H7 (cell line): ENCODE measurements at places on chromosomes 16 and 17.

GRCh38 chr16:62831235-62831850, 795.1 kb upstream of the CDH8 start:
- DNase-seq: no peak

GRCh38 chr17:73419881-73420280, 108.1 kb upstream of the CDC42EP4 start:
- no peak for DNase-seq

DNA sequence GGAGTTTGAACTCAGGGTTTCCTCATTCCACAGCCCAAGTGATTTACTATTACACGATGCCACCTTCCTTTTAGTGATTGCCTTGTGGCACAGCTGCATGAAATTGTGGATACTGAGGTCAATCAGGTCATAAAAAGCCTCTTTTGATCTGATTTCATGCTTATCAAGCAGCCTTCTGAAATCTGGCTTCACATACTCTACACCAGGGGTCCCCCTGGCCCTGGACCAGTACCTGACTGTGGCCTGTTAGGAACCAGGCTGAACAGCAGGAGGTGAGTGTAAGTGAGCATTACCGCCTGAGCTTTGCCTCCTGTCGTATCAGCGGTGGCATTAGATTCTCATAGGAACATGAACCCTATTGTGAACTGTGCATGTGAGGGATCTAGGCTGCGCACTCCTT, 13.8 kb downstream of the SLFN5 start:
- peak; percentile 19 for DNase-seq

- no peak for DNase-seq
These were observed 563.7 kb upstream of the HSBP1 start for GRCh38 chr16:83244057-83244456.

- DNase-seq: no peak
These were observed 15.4 kb downstream of the HS3ST3B1 start for GRCh38 chr17:14316126-14316832.

GRCh38 chr16:53920988-53921387, 217.0 kb downstream of the FTO start:
- DNase-seq: no peak

DNA sequence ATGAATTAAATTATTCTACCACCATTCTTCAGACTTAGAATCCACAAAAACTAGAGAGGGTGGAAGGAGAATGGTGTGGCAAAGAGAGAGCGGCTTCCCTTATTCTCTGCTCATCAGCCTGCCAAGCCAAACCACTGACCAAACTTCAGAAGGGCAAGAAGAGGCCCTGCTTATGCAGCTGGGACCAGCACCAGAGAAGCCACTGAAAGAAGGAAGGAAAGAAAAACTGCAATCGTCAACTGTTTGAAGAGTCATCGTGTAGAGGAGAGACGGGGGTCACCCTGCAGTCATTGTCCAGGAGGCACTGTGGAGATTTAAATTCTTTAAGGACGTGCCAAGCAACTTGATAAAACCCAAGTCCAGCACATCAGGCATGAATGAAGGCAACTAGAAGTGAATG, 15.6 kb downstream of the PMP22 start:
- DNase-seq: no peak

DNA sequence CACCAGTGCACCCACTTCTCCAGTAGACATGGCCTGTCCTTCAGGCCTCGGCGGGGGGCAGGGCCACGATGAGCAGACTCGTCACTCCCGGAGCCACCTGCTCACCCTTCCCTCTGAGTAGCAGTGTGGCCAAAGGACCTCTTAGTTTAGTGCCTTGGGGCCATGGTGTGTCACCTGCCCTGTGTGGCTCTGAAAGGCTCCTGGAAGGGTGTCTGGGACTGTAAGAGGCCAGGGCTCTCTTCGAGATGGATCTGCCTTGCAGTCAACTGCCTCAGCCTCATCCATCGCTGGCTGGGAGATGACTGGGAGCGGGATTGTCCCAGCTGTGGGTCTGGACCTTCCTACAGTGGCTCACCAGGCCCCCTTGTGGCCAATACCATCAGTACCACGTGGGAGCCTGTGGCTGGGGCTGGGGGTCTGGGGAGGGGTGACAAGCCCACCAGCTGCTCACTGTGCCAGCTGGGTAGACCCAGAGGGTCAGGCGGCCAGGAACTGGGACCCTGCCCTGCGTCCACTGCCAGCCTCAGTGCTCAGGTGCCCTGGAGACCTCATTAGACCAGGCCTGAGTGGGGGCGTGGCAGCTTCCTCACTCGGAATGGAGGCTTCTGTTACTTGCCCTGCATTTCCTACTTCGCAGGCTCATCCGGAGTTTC, 133.4 kb downstream of the OR1D5 start:
- DNase-seq: peak; percentile 95

DNA sequence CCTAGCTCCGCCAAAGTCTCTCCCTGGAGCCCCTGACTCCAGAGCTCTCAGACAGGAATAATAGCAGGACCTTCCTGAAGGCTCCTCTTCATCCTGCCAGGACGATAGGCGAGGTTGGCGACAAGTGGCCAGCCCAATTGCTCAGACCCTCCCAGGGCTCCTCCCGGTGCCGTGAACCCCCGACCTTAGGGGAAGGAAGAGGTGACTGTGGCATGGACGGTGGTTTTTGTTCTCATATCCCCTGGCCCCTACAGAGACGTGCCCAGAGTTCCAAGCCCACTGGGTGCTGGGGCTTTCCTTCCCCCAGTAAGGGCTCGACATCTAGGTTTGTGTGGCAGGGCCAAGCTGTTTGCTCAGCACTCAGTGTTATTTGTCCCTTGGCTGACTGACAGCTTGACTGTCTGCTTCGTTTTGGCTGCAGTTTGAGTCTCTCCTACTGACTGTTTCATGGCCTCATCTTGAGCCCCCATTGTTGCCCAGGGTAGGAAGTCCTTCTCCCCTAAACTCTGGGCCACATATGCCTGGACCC, 4.6 kb upstream of the ADCY7 start:
- DNase-seq: no peak

DNA sequence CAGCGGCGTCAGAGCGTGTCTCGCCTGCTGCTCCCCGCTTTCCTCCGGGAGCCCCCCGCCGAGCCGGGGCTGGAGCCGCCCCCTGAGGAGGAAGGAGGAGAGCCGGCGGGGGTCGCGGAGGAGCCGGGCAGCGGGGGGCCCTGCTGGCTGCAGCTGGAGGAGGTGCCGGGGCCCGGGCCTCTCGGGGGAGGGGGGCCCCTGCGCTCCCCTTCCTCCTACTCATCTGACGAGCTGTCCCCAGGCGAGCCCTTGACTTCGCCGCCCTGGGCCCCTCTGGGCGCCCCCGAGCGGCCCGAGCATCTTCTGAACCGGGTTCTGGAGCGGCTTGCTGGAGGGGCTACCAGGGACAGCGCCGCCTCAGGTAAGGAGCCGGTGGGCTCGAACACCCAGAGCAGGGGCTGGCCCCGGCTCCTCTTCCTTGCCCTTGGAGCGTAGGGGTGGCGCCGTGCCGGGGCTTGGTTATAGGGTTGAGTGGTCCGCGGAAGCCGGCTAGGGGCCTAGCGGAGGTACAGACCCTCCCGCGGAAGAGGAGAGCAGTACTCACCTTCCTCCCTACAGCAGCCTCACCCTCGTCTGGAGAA, 841 bp downstream of the RAPGEFL1 start:
- DNase-seq: peak; percentile 86

- no peak for DNase-seq
These were observed 11.8 kb downstream of the LASP1 start for GRCh38 chr17:38881600-38882191.

DNA sequence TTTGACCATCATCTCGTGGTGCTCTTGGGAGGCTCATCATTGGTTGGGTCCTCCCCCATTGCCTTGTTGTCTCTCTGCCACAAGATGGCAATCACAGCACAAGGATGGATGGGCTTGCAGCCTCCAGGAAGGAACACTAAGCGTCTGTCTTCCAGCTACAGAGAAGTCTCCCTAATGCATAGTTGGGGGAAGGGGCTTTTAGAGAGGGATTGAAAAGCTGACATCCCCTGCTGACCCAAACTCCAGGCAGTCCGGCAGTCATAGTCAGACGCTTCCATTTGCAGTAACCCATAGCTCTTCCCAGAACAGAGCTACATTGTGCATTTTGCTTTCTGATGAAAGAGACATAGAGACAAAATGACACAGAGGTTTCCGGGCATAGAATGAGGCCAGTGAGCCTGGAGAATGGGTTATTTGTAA, 111.4 kb downstream of the UTP18 start:
- peak; percentile 72 for DNase-seq

- DNase-seq: no peak
These were observed 243.9 kb downstream of the CDH8 start for GRCh38 chr16:61792194-61792909.

DNA sequence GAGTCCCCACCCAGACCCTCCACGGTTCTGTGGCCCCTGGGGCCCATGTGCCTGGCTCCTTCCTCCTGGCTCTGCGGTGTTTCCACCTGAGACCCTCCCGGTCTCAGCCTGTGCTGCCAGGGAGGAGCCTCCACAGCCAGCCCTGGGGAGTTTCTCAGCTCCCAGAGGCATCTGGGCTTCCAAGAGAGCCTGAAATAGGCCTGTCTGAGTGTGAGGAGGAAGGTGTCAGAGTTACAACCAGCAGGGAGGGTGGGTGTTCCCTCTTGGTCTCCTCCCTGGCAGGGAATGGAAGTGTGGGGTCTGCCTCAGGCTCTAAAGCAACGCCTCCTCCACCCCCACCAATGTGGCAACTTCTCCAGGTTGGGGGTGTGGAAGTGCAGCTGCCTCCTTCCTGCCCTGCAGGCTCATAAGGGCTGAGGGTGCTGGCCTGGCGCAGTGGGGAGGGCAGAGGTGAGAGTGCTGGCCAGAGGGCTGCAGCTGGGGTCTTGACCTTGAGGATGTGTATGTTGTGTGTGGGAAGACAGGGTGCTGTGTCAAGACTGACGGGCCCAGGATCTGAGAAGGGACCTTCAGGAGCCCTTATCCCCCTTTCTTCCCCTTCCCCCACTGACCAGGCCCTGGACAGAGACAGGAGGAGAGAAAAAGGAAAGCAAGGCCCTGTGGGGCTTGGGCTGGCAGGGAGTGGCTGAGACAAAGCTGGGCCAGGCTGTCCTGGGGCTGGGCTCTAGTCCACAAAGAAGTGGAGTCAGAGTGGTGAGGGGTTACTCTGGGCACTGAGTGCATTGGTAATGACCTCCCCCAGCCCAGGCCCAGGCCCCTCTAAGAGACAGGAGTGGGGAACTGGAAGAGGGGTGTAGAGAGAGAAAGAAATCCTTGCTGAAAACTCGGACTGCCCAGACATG, 2.4 kb downstream of the CYGB start:
- peak; percentile 33 for DNase-seq

- no peak for DNase-seq
These were observed 110.6 kb downstream of the ZNF423 start for GRCh38 chr16:49745311-49745747.

- DNase-seq: peak; percentile 72
These were observed 18.5 kb upstream of the HEXD start for GRCh38 chr17:82399601-82400101.

GRCh38 chr17:39634384-39634871, 2.5 kb upstream of the STARD3 start:
- peak; percentile 80 for DNase-seq

GRCh38 chr16:49788572-49788971, 67.3 kb downstream of the ZNF423 start:
- no peak for DNase-seq

DNA sequence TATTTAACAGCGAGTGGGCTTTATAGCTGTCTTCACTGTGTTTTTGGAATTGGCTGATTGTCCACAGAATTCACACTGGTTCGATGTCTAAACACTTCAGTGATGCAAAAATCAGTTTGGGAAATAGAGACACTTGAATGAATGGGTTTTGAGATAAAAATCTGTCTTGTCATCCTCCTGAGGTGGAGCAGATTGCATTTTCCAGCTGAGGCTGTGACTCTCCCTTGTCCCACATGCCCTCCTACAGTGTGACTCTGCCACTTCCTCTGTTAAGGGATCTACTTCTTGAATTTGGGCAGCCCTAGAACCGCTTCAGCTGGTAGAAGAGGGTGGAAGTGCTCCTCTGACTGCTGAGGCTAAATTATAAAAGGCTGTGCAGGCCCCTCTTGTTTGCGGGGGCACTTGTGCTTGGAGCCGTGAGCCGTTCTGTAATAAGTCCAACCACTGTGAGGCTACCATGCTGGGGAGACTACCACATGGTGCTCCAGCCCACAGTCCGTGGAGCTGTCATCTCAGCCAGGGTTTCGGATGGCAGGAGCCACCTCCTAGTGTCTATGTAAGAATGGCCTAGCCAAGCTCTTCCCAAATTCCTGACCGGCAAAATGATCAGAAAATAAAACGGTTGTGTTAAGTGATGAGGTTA, 175.9 kb downstream of the SPECC1 start:
- DNase-seq: no peak

DNA sequence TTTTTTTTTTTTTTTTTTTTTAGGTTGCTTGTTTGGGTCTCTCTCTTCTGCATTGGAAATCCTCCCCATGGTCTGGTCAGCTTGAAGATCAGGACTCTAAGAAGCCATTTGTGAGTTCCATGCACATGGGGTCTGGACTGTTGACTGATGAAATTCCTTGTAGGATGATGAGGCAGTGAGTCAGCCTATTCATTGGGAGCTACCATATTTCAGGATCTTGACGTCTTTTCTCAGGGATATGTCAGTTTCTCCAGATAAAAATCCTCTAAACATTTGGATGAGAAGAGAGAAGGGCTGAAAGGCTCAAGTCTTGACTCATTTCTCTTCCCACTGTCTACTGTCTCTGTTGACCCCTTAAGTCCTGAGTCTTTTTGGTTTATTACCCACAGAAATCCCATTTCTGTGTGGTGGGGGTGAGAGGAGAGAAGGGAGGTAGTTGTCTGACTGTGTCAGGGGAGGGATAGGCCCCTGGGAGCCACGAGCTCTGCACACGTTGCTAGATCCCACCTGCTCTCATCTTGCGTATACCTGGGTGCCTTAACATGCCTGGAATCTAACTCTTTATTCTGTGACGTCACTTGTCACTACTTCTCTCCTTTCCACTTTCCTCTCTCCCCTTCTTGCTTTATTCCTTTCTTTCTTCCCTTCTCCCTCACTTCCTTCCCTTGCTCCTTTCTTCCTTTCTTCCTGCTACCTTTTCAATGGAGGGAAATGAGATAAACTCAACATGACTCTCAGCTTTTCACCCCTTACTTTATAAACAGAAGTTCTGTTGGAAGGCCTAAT, 333.1 kb upstream of the XYLT1 start:
- DNase-seq: no peak
